Hematopoietic multipotent progenitor cell treated with erythropoietin and hydrocortisone succinate and interleukin-3 and kit ligand, for 6 days (in vitro differentiated cells): ENCODE measurements at places on chromosomes 3 and 15.
A peak's percentile ranks its signal among the peaks of the same experiment; 100 is the strongest.

GRCh38 chr3:159200176-159200575 is 398.3 kb downstream of the MFSD1 start:
- DNase-seq, result no peak

GRCh38 chr15:96369351-96369750 is 38.9 kb downstream of the NR2F2 start:
- DNase-seq, result no peak

- DNase-seq, result peak; percentile 71
These were observed 76.4 kb downstream of the FSIP1 start for GRCh38 chr15:39706206-39706605.

- DNase-seq, result no peak
These were observed 200.5 kb upstream of the LRTM1 start for GRCh38 chr3:55128225-55128823.

- no peak for DNase-seq
These were observed 74.7 kb downstream of the ZBBX start for GRCh38 chr3:167305340-167305890.

GRCh38 chr15:42270996-42271395 is 2.0 kb upstream of the GANC start:
- no peak for DNase-seq

- peak; percentile 55 for DNase-seq
These were observed 52.0 kb downstream of the CD200R1L start for GRCh38 chr3:112794622-112795172.

- no peak for DNase-seq
These were observed 119.8 kb downstream of the SERPINI1 start for GRCh38 chr3:167855306-167855705.

DNA sequence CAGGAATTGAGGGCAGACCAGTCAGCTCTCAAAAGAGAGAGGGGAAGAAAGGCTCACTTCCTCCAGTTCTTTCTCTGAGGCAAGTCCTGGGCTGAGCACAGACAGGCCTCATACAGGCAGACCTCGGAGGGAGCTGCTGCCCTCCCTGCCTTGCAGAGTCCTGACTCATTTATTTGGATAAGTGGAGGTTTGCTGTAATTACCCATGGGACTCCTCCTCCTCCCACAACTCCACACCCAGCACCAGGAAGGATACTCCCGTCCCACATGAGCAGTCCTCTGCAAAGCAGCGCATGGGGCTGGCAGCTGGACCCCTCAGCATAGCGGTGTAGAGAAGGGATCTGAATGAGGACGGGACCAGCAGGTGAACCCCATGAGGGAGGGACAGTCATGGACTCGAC is 13.4 kb upstream of the SCN10A start:
- no peak for DNase-seq

GRCh38 chr15:40070166-40070557 is 31.2 kb upstream of the SRP14 start:
- no peak for DNase-seq

DNA sequence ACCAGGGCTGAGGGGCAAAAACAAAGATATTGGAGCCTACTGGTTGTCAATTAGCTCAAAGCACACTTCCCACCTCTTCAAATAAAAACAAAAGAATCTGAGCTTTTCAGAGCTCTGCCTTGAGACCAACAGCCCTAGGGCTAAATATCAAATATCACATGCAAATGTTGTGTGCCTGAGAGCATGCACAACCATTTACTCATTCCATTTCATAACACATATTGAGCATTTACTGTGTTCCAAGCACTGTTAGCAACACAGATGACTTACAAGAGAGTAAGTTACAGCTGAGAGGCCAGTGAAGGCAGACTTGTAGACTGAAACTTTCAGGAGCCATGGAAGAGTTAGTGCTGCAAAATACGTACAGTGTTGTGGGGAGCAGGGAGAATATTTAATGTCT is 222.4 kb downstream of the CPNE4 start:
- DNase-seq, result no peak

GRCh38 chr3:62605413-62606068 is 232.2 kb upstream of the FEZF2 start:
- no peak for DNase-seq

GRCh38 chr3:172002512-172003078 is 36.8 kb upstream of the FNDC3B start:
- DNase-seq, result no peak

- no peak for DNase-seq
These were observed 28.4 kb upstream of the IFT57 start for GRCh38 chr3:108250626-108251025.

- DNase-seq, result peak; percentile 96
These were observed 1.2 kb downstream of the B2M start for GRCh38 chr15:44712346-44713005.

- DNase-seq, result no peak
These were observed 156.0 kb upstream of the TPM1 start for GRCh38 chr15:62886431-62887071.

DNA sequence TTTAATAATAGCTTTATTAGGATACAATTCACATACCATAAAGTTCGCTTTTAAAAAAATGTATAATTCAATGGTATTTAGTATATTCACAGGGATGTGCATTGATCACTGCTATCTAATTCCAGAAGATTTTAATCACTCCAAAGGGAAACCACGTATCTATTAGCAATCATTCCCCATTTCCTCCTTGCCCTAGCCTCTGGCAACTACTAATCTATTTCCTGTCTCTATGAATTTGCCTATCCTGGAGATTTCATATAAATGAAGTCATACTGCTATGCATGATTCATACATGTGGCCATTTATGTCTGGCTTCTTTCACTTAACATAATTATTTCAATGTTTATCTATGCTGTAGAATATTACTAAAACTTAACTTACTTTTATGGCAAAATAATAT is 32.0 kb upstream of the CASR start:
- DNase-seq, result no peak

GRCh38 chr3:49805367-49805782 is 2.3 kb downstream of the INKA1 start:
- DNase-seq, result peak; percentile 64

DNA sequence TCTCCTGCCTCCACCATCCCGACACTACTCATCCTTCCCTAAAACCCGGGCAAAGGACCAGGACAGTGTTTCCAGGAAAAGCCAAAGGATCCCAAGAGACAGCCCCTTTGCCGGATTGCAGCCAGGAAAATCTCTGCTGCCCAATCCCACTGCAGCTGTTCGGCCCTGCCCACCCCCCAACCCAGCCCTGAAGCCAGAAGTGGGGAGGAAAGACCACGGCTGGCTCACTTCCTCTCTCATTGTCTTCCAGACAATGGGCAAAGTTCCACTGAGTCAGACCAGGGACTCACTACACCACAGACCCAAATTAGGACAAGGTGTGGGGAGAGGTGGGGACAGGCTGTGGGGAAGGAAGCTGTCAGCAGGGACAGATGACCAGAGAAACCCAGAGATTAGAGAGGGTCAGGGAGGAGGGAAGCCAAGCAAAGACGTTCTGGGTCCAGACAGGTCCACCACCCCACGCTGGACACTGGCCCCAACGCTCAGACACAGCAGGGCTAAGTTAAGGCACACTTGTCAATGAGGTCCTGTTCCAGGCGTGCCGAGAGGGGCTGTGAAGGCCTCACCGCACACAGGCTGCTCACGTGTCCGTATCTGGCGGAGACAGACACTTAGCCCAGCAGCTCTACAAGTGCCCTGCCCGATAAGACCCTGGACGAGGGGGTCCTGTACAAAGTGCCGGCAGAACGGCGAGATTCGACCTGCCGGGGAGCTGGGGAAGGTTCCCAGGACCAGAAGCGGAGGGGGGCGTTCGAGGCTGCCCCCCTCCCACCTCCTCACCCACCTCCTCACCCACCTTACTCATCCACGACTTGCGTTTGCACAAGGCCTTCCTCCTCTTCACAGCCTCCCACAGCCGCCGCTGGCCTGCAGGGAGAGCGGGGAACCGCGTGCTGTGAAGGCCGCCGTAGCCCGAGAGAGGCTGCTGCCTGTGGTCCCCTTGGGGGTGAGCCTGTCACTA is 21.9 kb downstream of the TNK2 start:
- no peak for DNase-seq

DNA sequence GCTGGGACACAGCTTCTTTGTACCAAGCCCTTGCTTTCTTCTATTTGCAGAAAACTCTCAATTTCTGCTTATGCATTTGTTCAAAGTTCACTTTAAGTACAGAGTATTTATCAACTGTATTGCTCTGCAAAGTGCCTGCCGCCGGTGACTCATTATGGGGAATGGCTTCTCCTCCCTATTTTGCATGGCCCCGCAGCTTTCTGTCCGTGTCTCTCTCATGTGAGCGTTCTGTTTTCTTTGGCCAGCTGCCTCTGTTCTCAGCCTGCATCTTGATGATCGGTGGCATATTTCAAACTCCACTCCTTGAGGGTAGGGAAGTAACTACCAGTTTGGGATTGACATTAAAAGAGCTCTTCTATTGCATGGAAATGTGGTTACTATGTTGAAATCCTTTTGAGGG is 28.6 kb upstream of the ST8SIA2 start:
- no peak for DNase-seq
